Activated naive CD8-positive, alpha-beta T cell treated with anti-CD3 and anti-CD28 coated beads, Interleukin-2, amount 10 ng/mL, durations not matched to agents 7 days and 5 days (primary cell): ENCODE measurements at places on chromosomes 1 and 21. TPM values are rescaled to one million over a fixed set of nuclear protein-coding genes. Genes with fewer than 3 reads are reported as not detected.

Gene ACKR1
- not detected for total RNA-seq

Gene GNL2
- 45.2 TPM for total RNA-seq

Gene S100A16
- not detected for total RNA-seq

Gene TEX38
- not detected for total RNA-seq

GRCh38 chr1:29458737-29459619, 222.7 kb downstream of the PTPRU start:
- peaks cover 2% of the 10 kb centered on the region for H3K27me3 ChIP-seq
- no peak for DNase-seq
- H3K36me3 ChIP-seq: no peaks in the 10 kb centered on the region
- H3K27ac ChIP-seq: no peak overlapping the region

DNA sequence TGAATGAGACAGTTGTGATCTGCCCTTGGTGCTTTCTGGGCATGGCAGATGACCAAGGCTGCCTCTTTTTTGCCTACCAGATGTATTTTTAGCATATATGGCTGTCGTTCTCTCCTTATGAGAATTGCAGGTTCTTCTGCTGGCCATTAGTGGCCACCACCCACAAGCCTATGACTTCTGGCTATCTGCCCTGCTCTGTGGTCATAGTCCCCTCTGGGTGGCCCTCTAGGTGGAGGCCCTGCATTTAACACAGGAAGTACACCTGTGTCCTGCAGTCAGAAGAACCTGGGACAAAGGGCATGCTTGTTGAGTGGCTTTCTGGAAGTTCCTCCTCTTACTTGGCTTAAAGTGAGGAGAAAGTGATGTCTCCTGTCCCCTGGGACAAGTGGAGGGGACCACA, 6.5 kb downstream of the FCAMR start:
- no peaks in the 10 kb centered on the region for H3K27me3 ChIP-seq
- H3K27ac ChIP-seq: peak overlapping the region; percentile 61
- H3K36me3 ChIP-seq: no peaks in the 10 kb centered on the region
- peaks cover 53% of the 10 kb centered on the region for H3K4me1 ChIP-seq

DNA sequence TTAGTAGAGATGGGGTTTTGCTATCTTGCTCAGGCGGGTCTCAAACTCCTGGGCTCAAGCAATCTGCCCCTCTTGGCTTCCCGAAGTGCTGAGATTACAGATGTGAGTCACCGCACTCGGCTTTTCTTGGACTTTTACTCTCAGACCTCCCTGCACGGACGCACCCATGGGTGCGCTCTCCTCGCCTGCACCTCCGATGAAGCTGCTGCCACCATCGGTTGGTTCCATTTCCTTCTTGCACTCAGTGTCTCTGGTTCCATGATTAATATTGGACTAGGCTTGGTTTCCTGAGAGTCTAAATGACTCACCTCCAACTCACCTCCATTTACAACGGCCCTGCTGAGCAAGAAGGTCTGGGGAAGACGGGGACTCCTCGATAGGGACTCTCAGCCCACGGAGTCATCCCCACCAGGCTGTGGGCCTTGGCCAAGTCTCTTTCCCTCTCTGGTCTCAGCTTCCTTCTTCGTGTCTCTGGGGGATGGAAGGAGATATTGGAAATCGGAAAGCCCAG, 6.7 kb upstream of the TNFRSF8 start:
- H3K4me3 ChIP-seq: no peak overlapping the region
- peaks cover 30% of the 10 kb centered on the region for H3K4me1 ChIP-seq
- no peaks in the 10 kb centered on the region for H3K36me3 ChIP-seq
- H3K27me3 ChIP-seq: peaks cover 23% of the 10 kb centered on the region
- DNase-seq: no peak

- peak overlapping the region; percentile 31 for H3K27ac ChIP-seq
- H3K4me1 ChIP-seq: peaks cover 11% of the 10 kb centered on the region
- no peak overlapping the region for H3K4me3 ChIP-seq
- peak; percentile 20 for DNase-seq
Measured at GRCh38 chr21:43304206-43304605, 122.7 kb downstream of the SIK1 start.

- H3K4me1 ChIP-seq: no peaks in the 10 kb centered on the region
- H3K27me3 ChIP-seq: no peaks in the 10 kb centered on the region
- no peak for DNase-seq
- H3K27ac ChIP-seq: no peak overlapping the region
Measured at GRCh38 chr1:242185731-242186130, 186.8 kb upstream of the MAP1LC3C start.
